Activated T-cell treated with anti-CD3 and anti-CD28 coated beads, Interleukin-2, amount 50 U/mL, for 24 hours (primary cell): ENCODE measurements at places on chromosomes 6 and 20.

- peak overlapping the region; percentile 97 for H3K27ac ChIP-seq
- peak overlapping the region; percentile 64 for H3K4me3 ChIP-seq
- DNase-seq = no peak
- H3K4me1 ChIP-seq = peaks cover 27% of the 10 kb centered on the region
- peaks cover 2% of the 10 kb centered on the region for H3K36me3 ChIP-seq
- no peaks in the 10 kb centered on the region for H3K27me3 ChIP-seq
These were observed 59.0 kb upstream of the EEF1A1 start for GRCh38 chr6:73579851-73580246.

DNA sequence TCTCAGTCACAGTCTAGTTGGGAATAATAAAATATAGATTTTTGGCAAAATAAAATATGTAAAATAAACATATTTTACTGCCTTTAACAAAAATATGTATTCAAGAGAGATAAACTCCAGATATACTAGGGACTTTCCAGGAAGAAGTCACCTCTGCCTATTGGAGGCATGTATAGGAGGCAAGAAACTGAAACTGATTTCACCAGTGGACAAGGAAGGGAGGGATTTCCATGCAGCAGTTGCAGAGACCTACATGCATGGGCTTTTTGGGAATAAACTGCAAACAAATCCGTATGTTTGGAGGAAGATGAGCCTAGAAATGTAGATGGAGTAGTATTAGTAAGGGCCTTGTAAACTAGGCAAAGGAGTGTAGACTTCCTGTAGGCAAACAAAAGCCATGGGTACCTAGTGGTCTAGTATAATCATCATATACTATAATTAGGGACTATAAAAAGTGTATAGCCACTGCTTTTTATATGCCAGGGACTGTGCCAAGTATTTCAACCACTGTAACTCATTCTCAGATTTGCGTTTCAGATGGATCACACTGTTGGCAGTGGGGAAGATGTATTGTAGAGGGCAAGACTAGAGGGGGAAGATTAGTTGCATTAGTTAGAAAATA lies 38.9 kb downstream of the CD109 start:
- no peak for DNase-seq
- peaks cover 37% of the 10 kb centered on the region for H3K36me3 ChIP-seq
- H3K4me1 ChIP-seq = peaks cover 5% of the 10 kb centered on the region
- no peaks in the 10 kb centered on the region for H3K27me3 ChIP-seq

- H3K4me1 ChIP-seq = no peaks in the 10 kb centered on the region
- no peak overlapping the region for H3K4me3 ChIP-seq
- no peaks in the 10 kb centered on the region for H3K36me3 ChIP-seq
- H3K27ac ChIP-seq = no peak overlapping the region
These were observed 20.9 kb upstream of the KCNG1 start for GRCh38 chr20:51043811-51044210.

DNA sequence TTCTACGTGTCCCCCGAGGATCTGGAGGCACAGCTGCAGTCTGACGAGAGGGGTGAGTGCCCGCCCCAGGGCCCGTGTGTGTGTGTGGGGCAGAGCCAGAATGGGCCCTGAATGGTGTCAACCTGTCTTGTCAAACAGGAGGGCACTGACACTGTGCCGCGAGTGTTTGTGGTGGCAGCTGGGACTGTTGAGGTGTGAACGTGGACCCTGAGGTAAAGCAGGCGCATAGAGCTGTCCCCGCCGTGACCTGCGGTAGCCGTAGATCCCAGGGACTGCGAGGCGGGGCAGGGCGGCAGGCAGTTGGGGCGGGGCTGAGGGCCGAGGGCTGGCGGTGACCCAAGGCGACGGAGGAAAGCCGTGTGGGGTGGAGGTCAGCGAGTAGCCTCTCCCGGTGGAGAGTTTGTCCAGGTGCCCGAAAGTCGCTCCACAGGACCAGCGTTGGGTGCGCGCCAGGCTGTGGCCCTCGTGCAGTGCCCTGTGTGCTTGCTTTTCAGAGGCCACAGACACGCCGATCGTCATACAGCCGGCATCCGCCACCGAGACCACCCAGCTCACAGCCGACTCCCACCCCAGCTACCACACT lies 25.2 kb downstream of the UCKL1 start:
- no peak overlapping the region for H3K4me3 ChIP-seq
- DNase-seq = no peak
- H3K27me3 ChIP-seq = no peaks in the 10 kb centered on the region
- peak overlapping the region; percentile 44 for H3K27ac ChIP-seq
- peaks cover 3% of the 10 kb centered on the region for H3K4me1 ChIP-seq
- H3K36me3 ChIP-seq = peaks cover 96% of the 10 kb centered on the region

GRCh38 chr6:14518515-14519217 lies 401.1 kb downstream of the CD83 start:
- DNase-seq = no peak
- H3K27me3 ChIP-seq = peaks cover 2% of the 10 kb centered on the region
- H3K36me3 ChIP-seq = no peaks in the 10 kb centered on the region
- H3K4me3 ChIP-seq = no peak overlapping the region

DNA sequence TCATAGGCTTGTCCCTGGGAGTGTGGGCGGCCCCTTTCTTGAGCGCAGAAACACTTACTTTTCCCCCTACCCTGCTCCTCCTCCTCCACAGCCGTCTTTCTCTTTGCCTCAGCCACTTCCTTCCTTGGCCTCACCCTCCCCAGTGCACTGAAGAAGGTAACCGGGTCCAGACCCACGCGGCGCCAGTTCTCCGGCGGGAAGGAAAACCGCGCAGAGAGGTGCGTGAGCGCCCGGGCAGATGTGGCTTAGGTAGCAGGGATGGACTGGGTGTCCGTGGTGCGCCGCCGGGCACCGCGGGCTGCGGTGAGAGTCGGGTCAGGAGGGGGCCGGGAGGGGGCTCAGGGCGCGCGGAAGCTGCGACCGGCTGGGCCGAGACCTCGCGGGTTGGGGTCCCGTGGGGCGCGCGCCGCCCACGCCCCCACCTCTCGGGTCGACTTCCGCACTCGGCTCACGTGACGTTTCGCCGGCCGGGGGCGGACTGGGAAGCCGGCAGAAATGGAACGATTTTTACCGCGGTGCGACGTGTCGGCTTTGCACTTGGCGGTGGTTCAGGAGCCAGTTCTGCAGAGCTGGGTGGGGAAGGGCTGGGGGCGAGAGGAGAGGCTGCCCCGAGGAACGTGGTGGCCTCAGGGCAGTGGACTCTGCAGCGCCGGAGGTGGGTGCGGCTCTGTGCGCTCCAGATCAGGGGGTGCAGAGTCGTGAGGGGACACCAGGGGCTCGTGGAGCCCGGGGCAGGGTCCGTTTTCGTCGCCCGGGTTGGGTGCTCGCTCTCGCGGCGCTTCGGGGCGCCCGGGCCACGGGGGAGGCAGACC lies at the start of gene ABRACL:
Gene ABRACL, plus strand, starts transcription at position 88 of the 812 bp plus-strand sequence. CDS start 5,416 bp downstream, outside the sequence.
- DNase-seq = peak; percentile 87
- no peak within 1 kb of the TSS for H3K4me3 ChIP-seq
- H3K4me1 ChIP-seq = peaks cover 22% of the 10 kb centered on the region
- peaks cover 28% of the 10 kb centered on the region for H3K36me3 ChIP-seq
- peak within 1 kb of the TSS; percentile 93 for H3K27ac ChIP-seq

GRCh38 chr6:44000164-44000842 lies 126.9 kb downstream of the MRPL14 start:
- H3K27ac ChIP-seq = peak overlapping the region; percentile 78
- peaks cover 57% of the 10 kb centered on the region for H3K27me3 ChIP-seq
- peaks cover 19% of the 10 kb centered on the region for H3K4me1 ChIP-seq
- no peak for DNase-seq
- H3K4me3 ChIP-seq = peak overlapping the region; percentile 74

DNA sequence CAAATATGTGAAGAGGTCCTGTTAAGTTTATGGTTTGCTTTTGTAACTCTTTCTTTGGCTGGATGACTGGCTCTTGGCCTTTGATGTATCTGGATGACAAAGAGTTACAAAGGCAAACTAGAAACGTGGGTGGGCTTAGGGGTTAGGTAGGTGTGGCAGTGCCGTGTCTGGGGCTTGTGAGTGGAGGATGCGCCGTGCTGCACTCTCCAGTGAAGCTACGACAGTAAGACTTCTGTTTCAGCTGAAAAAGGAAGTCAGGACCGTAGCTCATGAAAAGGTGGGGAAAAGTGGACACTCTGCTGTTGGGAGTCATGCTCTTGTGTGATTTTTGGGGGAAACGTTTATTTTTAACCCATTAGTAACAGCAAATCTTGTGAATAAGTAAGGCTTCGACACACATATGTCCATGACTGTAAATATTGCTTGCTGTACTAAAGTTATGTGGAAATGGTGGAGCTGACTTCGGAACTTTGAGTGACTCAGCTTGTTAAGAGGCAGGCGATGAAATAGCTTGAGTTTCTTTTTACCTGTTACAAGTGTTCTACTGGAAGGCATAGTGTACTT lies 45.6 kb downstream of the DUSP22 start:
- H3K4me3 ChIP-seq = peak overlapping the region; percentile 51
- H3K36me3 ChIP-seq = peaks cover 22% of the 10 kb centered on the region
- H3K27ac ChIP-seq = peak overlapping the region; percentile 82
- no peak for DNase-seq
- peaks cover 67% of the 10 kb centered on the region for H3K4me1 ChIP-seq
- H3K27me3 ChIP-seq = no peaks in the 10 kb centered on the region

- H3K27ac ChIP-seq = no peak overlapping the region
- DNase-seq = no peak
- H3K27me3 ChIP-seq = peaks cover 3% of the 10 kb centered on the region
- H3K4me1 ChIP-seq = no peaks in the 10 kb centered on the region
- H3K36me3 ChIP-seq = no peaks in the 10 kb centered on the region
- H3K4me3 ChIP-seq = no peak overlapping the region
These were observed 58.7 kb upstream of the SULF2 start for GRCh38 chr20:47843886-47844567.

GRCh38 chr6:71405416-71405815 lies 116.8 kb downstream of the OGFRL1 start:
- peaks cover 4% of the 10 kb centered on the region for H3K4me1 ChIP-seq
- no peak overlapping the region for H3K4me3 ChIP-seq
- no peaks in the 10 kb centered on the region for H3K36me3 ChIP-seq
- DNase-seq = no peak
- no peak overlapping the region for H3K27ac ChIP-seq

DNA sequence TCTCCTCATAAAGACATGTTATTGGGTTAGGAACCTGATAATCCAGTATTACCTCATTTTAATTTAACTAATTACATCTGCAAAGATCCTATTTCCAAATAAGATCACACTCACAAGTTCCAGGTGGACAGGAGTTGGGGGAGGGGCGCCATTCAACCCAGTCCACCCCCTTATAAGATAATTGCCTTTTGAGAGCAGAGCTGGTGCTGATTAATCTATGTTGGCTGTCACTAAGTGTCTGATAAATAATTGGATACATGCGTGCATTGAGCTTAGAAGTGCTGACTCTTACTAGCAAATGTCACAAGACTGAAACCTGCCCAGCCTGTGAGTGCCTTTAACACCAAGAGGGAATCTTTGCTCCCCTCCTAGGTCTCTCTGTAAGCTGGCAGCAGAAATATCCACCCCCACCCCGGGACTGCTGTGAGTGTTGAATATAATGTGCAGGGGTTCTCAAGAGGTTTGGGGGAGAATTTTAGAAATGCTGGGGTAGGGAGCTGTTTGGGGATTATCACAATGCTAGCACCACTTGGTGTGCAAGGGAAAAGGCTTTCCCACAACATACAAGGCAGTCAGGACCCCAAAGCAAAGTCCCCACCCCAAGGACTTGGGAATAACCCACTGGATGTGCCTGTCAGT lies 87.5 kb downstream of the ANKRD60 start:
- no peaks in the 10 kb centered on the region for H3K4me1 ChIP-seq
- H3K27me3 ChIP-seq = peaks cover 42% of the 10 kb centered on the region

GRCh38 chr20:43680981-43681380 lies 14.1 kb downstream of the MYBL2 start:
- DNase-seq = no peak
- H3K27ac ChIP-seq = no peak overlapping the region
- no peaks in the 10 kb centered on the region for H3K27me3 ChIP-seq
- peaks cover 14% of the 10 kb centered on the region for H3K4me1 ChIP-seq

DNA sequence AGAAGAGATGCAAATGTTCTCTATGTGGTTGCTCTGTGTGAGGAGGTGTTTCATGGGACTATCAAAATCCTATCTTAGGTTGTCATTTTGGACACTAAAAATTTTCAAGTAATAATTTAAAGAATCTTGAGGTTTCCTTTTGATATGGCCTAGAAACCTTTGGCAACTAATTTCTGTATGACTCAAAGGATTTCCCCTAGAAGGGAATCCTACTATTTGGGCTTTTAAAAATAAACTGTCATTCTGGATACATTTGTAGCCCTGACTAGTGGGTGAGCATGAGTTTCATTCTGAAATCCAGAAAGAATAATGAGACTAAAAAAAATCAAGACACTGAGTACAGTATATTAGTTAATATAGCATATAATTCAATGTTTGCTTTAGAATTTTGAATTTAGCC lies 25.5 kb upstream of the RAB23 start:
- H3K27me3 ChIP-seq = peaks cover 2% of the 10 kb centered on the region
- H3K36me3 ChIP-seq = no peaks in the 10 kb centered on the region
- H3K4me3 ChIP-seq = no peak overlapping the region
- DNase-seq = no peak
- no peaks in the 10 kb centered on the region for H3K4me1 ChIP-seq

GRCh38 chr6:157831018-157831369 lies 7.9 kb downstream of the SNX9 start:
- peaks cover 75% of the 10 kb centered on the region for H3K4me1 ChIP-seq
- no peak for DNase-seq
- H3K36me3 ChIP-seq = peaks cover 62% of the 10 kb centered on the region
- H3K4me3 ChIP-seq = peak overlapping the region; percentile 44

- H3K27me3 ChIP-seq = peaks cover 4% of the 10 kb centered on the region
- peaks cover 8% of the 10 kb centered on the region for H3K36me3 ChIP-seq
- no peak overlapping the region for H3K4me3 ChIP-seq
- DNase-seq = peak; percentile 39
These were observed 90.7 kb downstream of the KHDC1L start for GRCh38 chr6:73134588-73134987.

- no peak for DNase-seq
- no peak overlapping the region for H3K27ac ChIP-seq
- H3K4me1 ChIP-seq = no peaks in the 10 kb centered on the region
- H3K27me3 ChIP-seq = no peaks in the 10 kb centered on the region
- no peaks in the 10 kb centered on the region for H3K36me3 ChIP-seq
These were observed 425.5 kb downstream of the BCKDHB start for GRCh38 chr6:80531681-80532619.

DNA sequence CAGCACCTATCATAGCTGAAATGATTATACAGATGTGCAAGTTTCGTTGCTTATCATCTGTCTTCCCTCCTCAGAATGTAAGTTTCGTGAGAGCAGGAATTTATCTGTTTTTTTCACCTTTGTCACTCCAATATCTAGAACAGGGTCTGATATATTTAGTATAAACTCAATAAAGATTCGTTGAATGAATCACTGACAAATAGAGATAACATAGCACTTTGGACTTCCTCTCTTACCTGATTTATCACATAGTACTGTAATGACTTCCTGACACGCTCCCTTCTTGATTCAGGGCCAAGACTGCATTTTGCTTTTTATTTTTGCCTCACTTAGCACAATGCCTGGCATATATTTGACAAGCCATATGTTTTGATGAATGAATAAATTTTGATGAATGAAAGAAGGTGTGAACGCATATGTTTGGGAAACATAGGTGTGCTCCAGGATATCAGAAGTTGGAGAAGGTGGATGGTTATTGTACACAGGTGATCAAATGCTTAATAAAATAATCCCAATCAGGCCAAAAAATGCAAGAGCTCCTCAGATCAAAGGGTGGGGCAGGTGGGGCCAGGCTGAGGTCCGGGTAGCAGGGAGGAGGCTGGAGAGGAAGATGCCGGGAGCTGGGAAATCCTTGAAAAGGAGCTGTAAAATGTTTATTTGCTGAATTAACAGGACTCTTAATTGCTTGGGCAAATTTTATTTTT lies 33.0 kb downstream of the PIM1 start:
- H3K36me3 ChIP-seq = no peaks in the 10 kb centered on the region
- H3K4me3 ChIP-seq = no peak overlapping the region
- H3K4me1 ChIP-seq = peaks cover 68% of the 10 kb centered on the region
- DNase-seq = no peak
- peak overlapping the region; percentile 89 for H3K27ac ChIP-seq
- H3K27me3 ChIP-seq = no peaks in the 10 kb centered on the region
